ENCODE measurements at places on chromosomes 4 and X.

- DNase-seq = no peak
Measured at GRCh38 chrX:124103966-124104365, 142.5 kb downstream of the STAG2 start.

DNA sequence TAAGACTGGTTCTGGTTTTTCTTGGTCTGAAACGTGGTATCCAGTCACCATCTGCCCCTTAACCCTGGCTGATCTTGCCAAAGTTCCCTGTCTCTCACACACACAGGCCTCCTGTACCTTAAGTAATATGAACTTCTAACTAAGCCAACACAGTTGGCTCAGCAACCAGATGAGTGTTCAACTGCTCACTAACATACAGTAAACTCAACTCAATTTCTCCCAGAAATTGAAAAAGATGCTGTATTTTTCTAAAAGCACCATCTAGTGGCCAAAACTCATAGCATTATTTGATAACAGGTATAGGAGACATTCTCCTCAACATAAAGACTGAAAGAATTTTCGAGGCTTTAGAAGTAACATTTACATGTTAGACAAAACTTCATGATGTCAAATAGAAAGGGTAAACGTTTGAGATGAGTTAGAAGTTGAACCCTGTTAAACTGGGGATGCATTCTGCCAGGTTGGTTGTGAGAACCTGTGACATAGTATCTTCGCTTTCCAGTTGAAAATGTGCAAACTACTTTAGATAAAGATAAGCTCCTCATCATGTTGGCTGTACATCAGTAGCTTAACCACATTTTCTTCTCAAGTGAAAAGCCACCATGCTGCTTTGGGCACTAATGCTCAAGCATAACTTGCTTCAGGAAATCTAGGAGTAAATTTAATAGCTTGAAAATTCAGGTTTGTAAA, 31.2 kb downstream of the CCNI start:
- no peak for DNase-seq

DNA sequence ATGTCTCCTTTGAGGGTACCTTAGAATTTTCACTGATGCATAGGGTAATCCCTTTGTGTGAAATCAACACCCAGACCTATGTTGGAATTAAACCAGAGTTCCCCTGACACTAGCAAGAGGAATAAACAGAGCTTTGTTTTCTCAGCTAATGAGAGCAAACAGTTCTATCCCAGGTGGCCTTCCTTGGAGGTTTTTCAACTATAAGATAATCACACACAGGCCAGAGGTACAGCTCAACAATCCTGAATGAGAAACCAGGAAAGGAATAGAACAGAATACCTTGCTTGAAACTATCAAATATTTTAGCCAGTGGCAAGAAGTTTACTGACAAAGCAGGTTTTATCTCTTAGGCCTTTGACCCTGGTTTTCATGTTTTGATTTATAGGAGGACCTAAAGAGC, 100.2 kb downstream of the OTC start:
- DNase-seq = no peak

GRCh38 chr4:67549123-67549522, 3.8 kb upstream of the CENPC start:
- no peak for DNase-seq

GRCh38 chrX:118717678-118718391, 9.6 kb upstream of the IL13RA1 start:
- DNase-seq = no peak

- no peak for DNase-seq
Measured at GRCh38 chrX:150767475-150768131, 74.4 kb downstream of the MTMR1 start.

DNA sequence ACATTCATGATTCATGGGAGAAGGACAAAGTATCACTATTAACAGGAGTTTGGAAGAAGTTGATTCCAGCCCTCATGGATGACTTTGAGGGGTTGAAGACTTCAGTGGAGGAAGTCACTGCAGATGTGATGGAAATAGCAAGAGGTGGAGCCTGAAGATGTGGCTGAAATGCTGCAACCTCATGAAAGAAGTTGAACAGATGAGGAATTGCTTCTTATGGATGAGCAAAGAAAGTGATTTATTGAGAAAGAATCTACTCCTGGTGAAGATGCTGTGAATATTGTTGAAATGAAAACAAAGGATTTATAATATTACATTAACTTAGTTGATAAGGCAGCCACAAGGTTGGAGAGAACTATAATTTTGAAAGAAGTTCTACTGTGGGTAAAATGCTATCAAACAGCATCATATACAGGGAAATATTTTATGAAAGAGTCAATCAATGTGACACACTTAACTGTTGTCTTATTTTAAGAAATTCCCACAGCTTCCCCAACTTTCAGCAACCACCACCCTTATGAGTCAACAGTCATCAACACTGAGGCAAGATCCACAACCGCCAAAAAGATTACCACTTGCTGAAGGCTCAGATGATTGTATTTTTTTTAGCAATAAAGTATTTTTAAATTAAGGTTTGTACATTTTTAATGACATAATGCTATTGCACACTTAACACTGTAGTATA, 302.6 kb downstream of the CBLL2 start:
- no peak for DNase-seq

GRCh38 chrX:54063361-54063760, 19.1 kb upstream of the PHF8 start:
- DNase-seq = no peak

- DNase-seq = no peak
Measured at GRCh38 chr4:82667761-82668480, 106.1 kb upstream of the TMEM150C start.

DNA sequence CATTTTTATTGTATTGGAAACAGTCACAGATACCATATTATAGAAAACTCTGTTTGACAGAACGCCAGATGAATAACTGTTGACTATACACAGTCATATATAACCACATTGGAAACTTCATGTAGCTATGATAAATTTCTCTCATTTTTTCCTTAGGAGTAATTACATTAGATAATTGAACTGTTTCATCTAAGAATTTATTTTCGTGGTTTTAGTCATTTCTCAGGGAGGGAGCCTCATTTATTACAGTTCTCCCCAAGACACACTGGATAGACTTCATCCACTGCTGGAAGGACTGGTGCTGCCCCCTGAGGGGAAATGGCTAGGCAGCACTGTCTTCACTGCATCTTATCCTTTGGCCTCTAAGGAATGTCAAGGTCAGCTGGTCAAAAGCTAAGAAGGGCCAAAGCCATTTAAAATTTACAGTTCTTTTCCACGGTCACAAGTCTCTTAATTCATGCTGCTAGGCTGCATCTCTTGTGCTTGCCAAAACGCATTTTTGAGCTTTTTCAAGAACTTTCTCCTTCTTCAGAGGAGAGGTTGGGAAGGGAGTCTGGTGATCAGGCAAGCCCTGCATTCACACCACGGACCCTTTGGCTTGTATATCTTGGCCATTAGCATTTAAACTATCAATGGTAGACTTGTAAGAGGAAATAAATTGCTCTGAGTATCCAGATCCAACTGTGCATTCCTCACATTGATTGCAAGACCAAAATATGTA, 145.1 kb downstream of the CBR4 start:
- DNase-seq = no peak

GRCh38 chr4:147547314-147548056, 66.6 kb downstream of the EDNRA start:
- no peak for DNase-seq

DNA sequence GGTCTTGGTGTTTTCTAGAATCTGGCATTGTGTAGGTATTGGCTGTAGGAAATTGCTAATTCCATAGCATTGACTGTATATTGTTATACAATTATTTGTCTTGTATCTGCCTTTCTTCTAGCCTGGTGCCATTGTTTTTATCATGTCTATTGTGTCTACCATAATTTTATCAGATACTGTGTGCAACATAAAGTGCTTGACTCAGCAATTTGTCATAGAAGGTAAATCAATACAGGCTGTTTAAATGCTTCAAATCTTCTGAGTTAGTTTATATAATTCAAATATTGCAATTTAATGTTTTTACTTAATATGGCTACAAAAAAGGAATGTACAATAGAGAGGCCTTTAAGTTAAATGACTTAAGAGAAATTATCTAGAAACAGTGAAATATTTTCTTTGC, 263.3 kb upstream of the UGT8 start:
- no peak for DNase-seq

DNA sequence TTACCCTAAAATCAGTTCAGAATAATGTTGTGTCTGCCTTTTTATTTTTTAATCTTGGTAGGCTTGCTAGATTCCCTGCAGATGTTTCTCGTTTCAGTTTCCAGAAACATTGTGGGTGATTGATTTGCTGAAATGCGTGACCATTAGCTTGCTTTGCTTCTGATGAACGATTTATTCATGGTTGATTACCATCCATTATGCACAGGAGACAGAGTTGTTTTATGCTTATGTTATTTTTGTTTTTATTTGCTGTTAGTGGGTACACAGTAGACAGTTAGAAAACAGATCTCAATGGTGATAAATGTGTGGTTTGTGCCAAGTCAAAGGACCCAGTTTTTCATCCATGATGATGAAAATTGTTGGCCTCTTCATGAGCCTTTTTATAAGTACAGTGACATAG, 455.6 kb upstream of the BOD1L1 start:
- no peak for DNase-seq

DNA sequence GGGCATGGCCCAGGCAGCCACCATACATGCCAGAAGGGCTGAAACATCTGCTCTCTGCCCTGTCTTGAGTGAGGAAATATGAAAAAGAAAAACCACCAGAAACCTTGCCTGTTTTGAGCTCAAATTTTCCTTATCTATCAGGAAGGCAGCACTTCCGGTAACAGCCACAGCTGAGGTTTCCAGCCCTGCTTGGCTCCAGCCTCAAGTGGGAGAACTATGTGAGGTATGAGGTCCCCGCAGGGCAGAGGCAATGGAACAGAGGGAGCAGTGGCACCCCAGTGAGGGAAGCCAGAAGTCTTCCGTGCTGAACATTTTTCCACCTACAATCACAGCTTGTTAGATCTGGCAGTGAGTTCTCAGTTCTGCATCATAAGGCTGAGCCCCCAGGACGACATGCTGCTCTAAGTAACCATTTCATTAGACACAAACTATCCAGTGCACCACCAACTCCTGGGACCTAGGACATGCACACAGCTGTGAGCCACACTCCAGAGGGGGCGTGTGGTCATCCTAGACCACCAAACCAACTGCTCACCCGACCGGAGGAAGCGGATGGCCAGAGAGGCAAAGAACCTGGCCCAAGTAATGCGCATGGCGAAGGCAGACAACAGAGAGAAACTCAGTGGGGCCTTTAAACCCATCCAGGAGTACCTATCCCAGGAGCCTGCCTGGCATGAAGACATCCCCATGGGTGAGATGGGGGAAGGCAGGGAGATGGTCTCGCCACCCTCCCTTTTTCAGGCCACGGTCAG, 22.6 kb downstream of the WDR1 start:
- no peak for DNase-seq

DNA sequence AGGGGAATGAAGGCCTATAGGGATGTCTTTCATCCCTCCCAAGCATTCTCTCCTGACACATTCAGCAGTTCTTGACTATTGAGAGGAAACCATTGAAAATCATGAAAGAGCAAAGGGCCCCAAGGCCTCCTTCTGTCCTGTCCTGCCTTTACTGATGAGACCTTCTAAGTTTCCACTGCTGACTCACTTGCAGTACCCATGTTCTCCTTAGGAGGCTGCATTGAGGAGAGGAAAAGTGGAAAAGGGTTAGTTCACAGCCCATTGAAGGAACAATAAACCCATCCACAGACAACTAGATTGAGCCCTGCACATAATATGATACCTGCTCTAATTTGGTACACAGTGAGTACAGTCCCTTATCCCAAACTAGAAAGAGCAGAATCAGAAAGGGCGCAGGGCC, 115.1 kb upstream of the PNPLA4 start:
- no peak for DNase-seq

- no peak for DNase-seq
Measured at GRCh38 chr4:58042176-58042575, 932.0 kb upstream of the IGFBP7 start.

- DNase-seq = no peak
Measured at GRCh38 chr4:119678761-119679160, 50.2 kb upstream of the PDE5A start.

GRCh38 chr4:77990456-77990855, 66.7 kb upstream of the FRAS1 start:
- DNase-seq = no peak

GRCh38 chr4:109298279-109299010, 4.0 kb downstream of the COL25A1 start:
- no peak for DNase-seq

DNA sequence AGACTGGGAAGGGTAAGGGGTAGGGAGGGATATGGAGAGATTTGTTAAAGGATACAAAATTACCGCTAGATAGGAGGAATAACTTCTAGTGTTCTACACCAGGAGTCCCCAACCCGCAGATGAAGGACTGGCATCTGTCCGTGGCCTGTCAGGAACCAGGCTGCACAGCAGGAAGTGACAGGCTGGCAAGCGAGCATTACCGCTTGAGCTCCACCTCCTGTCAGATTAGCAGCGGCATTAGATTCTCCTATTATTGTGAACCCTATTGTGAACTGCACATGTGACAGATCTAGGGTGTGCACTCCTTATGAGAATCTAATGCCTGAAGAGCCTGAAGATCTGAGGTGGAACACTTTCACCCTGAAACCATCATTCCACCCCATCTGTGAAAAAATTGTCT, 27.9 kb upstream of the BBS7 start:
- no peak for DNase-seq

DNA sequence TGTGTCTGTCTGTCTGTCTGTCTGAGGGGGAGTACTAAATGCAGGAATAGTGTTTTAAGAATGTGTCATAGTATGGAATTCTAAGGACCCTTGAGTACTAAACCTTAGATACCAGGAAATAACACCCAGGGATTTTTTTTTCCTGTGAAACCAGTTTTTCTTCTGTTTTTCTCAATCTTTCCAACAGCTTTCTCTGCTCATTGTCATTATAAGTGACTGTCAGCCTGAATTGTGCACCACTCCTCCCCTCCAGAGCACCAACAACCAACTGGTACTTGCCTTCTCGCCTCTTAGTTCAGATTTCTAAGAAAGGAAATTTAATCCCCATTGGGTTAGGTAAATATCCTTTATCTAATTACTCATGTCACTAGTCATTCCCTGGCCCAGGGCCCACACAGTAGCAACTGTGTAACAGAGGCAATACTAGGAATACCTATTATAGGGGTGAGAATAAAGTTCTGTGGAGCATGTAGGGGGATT, 320.6 kb downstream of the ADGRL3 start:
- no peak for DNase-seq

DNA sequence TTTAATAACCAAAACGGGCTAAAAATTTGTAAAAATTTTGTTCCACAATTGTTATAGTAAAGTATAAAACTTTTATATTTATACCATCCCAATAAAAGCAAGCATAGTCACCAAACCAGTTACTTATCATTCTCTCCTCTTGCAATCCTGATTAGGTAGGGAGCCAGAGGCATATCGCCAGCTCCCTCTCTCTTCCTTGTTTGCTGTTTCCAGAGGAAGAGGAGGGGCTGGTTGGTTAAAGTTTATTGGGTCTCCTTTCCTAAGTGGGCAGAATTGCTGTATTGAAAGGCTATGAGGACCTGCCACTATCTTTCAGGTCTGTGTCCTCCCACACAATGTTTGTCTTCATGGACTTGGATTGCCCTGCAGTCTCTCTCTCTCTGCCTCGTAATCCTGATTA, 29.6 kb upstream of the BBS12 start:
- DNase-seq = no peak
